Activated CD4-positive, CD25-positive, alpha-beta regulatory T cell treated with anti-CD3 and anti-CD28 coated beads, Interleukin-2, amount 50 U/mL, for 24 hours (primary cell): ENCODE measurements at places on chromosomes 7 and 10.

GRCh38 chr10:19169041-19169440 lies 120.4 kb downstream of the MALRD1 start:
- no peak for ATAC-seq

- ATAC-seq, result no peak
Measured at GRCh38 chr7:18450019-18450418, 45.5 kb upstream of the HDAC9 start.

DNA sequence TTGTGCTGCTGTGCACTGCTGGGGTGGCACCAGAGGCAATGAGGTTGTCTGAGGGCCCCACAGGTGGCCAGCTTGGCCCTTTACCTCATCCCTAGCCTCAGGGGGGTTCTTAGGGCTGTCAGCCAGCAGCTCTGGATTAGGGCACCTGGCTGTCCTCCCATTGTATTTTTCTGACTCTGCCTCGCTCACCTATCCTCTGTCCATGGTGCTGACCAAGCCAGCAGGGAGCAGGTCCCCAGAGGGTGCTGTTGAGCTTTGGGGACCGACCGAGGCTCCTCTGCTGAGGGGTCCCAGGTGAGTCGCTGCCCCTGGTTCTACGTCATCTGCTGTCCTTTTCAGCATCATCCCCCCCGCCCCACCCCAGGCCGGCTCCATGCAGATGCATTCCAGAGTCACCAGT lies 32.1 kb upstream of the ZNF735 start:
- no peak for ATAC-seq

- no peak for ATAC-seq
Measured at GRCh38 chr10:101781984-101782810, 1.0 kb downstream of the NPM3 start.

GRCh38 chr7:30679664-30680063 lies 2.6 kb downstream of the CRHR2 start:
- ATAC-seq, result no peak

- peak; percentile 58 for ATAC-seq
Measured at GRCh38 chr10:101441541-101442455, 87.8 kb downstream of the BTRC start.

GRCh38 chr10:71267508-71268240 lies 51.4 kb upstream of the SLC29A3 start:
- no peak for ATAC-seq

GRCh38 chr10:68049289-68050078 lies 25.6 kb downstream of the HERC4 start:
- no peak for ATAC-seq

GRCh38 chr10:132479024-132479602 lies 58.5 kb upstream of the INPP5A start:
- ATAC-seq, result no peak

- ATAC-seq, result no peak
Measured at GRCh38 chr7:87129848-87130247, 22.4 kb upstream of the DMTF1 start.

DNA sequence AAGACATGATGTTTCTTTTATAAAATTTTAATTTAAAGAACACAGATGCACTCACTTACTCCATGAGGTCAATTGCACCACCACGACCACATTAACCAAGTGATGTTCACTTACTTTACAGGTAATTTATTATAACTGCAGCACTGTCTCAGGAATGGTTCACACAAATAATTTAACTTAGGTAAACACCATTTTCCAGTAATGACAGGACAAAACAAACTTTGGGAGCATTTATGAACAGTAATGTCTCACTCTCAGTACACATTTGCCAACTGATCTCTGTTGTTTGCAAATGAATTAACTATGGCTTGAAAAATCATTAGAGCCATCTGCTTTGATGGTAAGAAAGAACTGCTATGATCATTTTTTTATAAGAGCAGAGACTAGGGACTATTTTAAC lies 150.4 kb downstream of the ETV1 start:
- no peak for ATAC-seq

GRCh38 chr7:133461421-133461820 lies 208.5 kb downstream of the EXOC4 start:
- ATAC-seq, result no peak

DNA sequence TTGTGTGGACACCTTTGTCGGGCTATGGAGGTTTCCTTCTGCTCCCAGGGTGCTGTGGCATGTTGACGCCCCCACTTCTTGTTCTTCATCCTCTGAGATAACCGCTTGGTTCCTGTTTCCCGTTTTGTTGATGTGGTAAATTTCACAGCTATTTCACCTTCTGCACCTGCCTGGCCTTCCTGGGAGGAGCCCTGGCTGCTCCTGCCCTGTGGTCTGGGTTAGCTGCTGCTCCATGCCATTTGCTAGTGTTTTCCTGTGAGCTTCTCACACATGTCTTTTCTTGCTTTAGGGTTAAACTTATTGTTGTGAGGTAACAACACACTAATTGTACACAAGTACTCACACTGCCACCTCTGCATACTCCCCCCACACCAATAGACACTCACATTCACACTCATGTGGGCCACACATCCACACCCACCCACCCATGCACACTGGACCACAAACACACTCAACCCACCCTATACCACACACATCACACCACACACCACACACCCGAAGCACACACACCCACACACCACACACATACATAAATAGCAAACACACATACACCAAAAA lies 46.5 kb upstream of the MSMB start:
- ATAC-seq, result peak; percentile 4

GRCh38 chr7:92133737-92134270 lies 473 bp downstream of the CYP51A1 start:
- peak; percentile 24 for ATAC-seq

GRCh38 chr10:101055411-101055810 lies 6.4 kb upstream of the KAZALD1 start:
- ATAC-seq, result no peak

- no peak for ATAC-seq
Measured at GRCh38 chr10:126234630-126235029, 153.6 kb downstream of the ADAM12 start.
